ENCODE measurements at places on chromosomes 5 and 9. TPM values are rescaled to one million over a fixed set of nuclear protein-coding genes. Genes with fewer than 3 reads are reported as not detected.

UBLCP1 gene
- 42.3 TPM for total RNA-seq

DNA sequence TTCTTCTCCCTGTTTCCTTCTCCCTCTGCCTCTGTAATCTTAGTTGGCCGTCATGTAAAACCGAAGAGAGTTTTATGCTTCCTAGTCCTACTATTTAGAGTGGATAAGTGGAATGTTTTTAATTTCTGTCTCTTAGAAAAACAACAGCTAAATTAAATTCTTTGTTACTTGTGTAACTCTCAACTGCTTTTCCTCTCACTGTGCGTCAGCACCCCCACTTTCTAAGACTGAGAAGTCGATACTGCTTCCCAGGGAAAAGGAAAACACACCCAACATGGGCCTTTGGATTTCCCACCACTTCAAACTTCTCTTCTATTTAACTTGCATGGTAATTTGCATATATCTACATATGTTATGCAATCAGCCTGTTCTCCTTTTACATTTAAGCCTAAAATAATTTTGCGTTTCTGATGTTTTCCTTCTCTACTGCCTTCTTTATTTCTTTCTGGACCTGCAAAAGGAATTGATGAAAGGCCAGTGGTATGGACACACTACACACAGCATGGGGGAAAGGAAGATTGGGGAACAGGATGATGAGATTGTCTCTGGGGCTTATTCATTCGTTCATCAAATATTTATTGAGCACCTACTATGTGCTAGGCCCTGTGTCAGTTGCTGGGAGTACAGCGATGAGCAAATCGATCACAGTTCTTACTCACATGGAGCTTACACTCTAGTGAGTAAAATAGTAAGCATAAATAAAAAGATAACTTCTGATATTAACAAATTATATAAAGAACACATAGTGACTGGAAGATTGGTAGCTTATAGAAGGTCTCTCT is 52.5 kb upstream of the CTNNA1 start:
- H3K4me3 ChIP-seq: no peak overlapping the region
- no peaks in the 10 kb centered on the region for H3K4me1 ChIP-seq
- no peak overlapping the region for H3K27ac ChIP-seq
- H3K36me3 ChIP-seq: no peaks in the 10 kb centered on the region
- H3K27me3 ChIP-seq: peaks cover 86% of the 10 kb centered on the region

DNA sequence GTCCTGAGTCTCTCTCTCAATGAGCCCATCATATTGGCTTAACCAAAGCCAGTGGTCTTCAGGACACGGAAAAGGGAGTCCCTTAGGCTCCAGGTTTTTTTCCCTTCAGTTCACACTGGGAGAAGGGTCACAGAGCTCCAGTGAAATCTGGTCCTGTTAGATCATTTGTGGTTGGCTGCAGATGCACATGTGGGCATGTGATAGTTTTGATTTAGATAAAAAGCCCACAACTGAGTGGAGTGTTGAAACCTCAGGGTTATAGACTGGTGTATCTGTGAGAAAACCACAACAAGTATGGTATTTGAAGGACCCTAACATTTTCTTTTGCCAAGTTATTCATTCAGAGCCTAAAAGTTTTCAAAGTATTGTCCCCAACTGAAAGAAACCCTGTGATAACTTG is 46.7 kb downstream of the PRLR start:
- no peaks in the 10 kb centered on the region for H3K4me1 ChIP-seq
- H3K4me3 ChIP-seq: no peak overlapping the region
- H3K36me3 ChIP-seq: no peaks in the 10 kb centered on the region
- DNase-seq: no peak
- H3K27ac ChIP-seq: no peak overlapping the region
- H3K27me3 ChIP-seq: peaks cover 25% of the 10 kb centered on the region

DNA sequence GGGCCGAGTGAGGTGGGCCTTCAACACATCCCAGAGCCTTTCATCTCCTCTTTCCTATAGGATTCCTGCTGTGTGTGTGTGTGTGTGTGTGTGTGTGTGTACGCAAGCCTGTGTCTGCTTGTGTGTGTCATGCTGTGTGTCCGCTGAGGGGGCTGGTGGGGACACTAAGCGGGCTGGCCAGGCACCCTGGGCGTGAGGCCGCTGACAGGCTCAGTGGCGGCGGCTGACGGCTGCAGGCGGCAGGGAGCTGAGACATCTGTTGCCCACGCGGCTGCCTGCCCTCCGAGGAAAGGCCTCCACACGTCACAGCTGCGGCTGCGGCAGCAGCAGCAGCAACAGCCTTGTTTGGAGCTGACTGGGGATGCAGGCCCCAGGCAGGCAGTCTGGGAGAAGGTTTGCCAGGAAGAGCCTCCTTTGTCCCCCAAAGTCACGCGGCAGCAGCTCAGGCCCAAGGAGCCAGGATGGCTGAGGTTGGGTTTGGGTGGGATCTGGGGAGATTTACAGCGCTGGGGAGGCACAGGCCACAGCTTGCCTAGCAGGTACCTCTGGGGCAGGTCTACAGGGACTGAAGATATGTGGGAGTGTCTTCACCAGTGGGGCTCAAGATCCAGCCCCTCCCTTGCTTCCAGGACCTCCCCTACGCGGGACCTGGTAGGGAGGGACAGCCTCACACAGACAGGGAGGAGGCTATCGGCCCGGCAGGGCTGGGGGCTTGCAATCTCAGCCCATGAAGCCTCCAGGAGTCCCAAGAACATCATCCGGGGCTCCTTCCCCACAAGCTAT is 1.8 kb downstream of the PDLIM4 start:
- no peak overlapping the region for H3K4me3 ChIP-seq
- peaks cover 25% of the 10 kb centered on the region for H3K27me3 ChIP-seq
- peaks cover 31% of the 10 kb centered on the region for H3K4me1 ChIP-seq
- H3K27ac ChIP-seq: no peak overlapping the region

EGR1 gene
- total RNA-seq: 48.1 TPM

DNA sequence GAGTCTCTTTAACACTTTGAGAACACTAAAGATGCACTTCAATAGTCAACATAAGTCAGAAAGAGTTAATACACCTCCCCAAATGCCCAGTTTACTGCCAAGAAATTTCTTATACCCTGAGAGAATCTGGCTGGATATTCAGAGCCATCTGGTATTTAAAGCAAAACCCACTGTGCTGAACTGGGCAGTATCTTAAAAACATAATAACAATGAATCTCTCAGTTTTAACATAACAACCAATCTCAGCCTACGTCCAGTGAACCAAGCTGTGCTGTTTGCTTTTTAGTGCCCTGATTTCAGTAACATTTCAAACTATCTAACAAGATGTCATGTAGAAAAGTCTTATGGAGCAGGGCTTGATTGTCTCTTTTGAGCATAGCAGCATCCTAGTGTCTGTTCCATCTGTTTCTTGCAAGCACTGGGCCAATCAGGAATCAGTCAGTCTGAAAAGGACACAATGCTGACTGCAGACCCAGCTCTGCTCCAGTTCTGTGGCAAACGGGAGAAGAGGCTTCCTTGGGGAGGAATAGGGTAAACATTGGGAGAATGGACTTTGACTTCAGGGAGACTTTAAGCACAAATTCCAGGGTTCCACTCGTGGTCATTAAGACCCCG is 43.6 kb upstream of the FAM81B start:
- no peak for DNase-seq
- H3K4me3 ChIP-seq: no peak overlapping the region
- H3K4me1 ChIP-seq: no peaks in the 10 kb centered on the region
- no peak overlapping the region for H3K27ac ChIP-seq

IRX1 gene
- not detected for total RNA-seq

DNA sequence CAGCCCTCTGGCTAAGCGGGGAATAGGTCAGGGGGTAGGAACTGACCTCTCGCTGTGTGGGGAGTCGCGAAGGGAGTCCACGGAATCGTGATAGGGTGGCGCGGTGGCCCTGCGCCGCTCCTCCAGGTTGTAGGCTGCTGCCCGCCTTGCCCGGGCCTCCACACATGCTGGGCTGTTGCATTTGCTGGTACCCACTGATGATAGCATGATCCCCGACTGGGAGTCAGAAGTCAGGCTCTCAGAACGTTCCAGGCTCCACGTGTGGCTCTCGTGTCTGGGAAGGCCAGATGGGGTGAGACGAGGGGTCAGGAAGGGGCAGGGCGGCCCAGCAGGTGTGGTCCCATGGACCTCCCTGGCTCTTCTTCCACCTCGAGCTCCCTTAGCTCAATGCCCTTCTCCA is 56.0 kb downstream of the PSD2 start:
- H3K4me3 ChIP-seq: no peak overlapping the region
- peaks cover 7% of the 10 kb centered on the region for H3K27me3 ChIP-seq
- no peaks in the 10 kb centered on the region for H3K36me3 ChIP-seq
- H3K4me1 ChIP-seq: peaks cover 6% of the 10 kb centered on the region
- no peak for DNase-seq

DNA sequence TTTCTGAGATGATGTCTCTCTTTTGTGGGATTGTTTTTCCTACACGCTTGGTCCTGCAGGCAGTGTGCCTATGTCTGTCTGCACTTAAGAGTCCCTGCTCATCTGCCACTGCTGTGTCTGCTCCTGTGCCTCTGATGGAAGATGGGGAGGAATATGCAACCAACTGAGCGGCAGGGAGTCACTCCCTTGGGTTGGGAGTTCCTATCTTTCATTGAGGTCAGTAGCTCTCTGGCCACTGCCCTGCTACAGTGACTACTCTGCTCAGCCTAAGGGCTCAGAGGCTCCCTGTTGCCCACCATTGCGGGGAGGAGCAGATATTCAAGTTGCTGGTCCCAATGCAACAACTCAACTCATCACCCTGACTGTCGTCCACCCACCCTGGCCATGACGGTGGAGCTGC is 13.4 kb upstream of the FAM163B start:
- peaks cover 34% of the 10 kb centered on the region for H3K4me1 ChIP-seq
- no peak overlapping the region for H3K27ac ChIP-seq
- H3K4me3 ChIP-seq: no peak overlapping the region
- DNase-seq: no peak
- peaks cover 6% of the 10 kb centered on the region for H3K36me3 ChIP-seq

DNA sequence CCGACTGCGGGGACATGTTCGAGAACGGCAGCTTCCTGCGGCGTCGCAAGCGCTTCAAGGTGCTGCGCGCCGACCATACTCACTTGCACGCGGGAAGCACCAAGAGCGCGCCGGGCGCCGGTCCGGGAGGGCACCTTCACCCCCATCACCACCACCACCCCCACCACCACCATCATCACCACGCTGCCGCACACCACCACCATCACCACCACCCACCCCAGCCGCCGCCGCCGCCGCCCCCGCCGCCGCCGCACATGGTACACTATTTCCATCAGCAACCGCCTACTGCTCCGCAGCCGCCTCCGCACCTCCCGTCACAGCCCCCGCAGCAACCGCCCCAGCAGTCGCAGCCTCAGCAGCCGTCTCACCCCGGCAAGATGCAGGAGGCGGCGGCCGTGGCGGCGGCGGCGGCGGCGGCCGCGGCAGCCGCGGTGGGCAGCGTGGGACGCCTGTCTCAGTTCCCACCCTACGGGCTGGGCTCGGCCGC is 514 bp downstream of the FOXB2 start:
- no peak for DNase-seq
- H3K4me1 ChIP-seq: peaks cover 37% of the 10 kb centered on the region
- H3K36me3 ChIP-seq: peaks cover 2% of the 10 kb centered on the region
- peaks cover 98% of the 10 kb centered on the region for H3K27me3 ChIP-seq
- H3K27ac ChIP-seq: no peak overlapping the region

DNA sequence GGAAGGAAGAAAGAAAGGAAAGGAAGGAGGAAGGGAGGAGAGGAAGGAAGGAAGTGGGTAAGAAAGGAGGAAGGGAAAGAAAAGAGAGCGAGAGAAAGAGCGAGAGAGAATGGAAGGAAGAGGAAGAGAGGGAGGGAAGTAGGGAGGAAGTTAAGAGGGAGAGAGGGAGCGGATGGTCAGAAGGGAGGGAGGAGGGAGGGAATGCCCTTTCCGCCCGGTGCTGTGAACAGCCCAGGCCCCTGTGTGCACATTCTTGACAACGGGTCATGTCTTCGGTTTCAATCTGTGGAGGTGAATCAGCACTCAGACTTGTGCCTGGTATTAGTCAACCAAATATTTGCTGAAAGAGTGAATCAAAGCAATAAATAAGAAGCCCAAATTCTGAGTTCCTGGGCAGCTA is 39.2 kb downstream of the PRUNE2 start:
- H3K27me3 ChIP-seq: peaks cover 23% of the 10 kb centered on the region
- H3K4me1 ChIP-seq: peaks cover 2% of the 10 kb centered on the region
- no peak overlapping the region for H3K27ac ChIP-seq
- DNase-seq: no peak
- no peaks in the 10 kb centered on the region for H3K36me3 ChIP-seq
- no peak overlapping the region for H3K4me3 ChIP-seq

SIGMAR1 gene
- 111 TPM for total RNA-seq

GAS1 gene
- not detected for total RNA-seq

TLE1 gene
- 0.08 TPM for total RNA-seq

GRCh38 chr5:134432677-134433359 is 21.1 kb upstream of the CDKN2AIPNL start:
- H3K27me3 ChIP-seq: no peaks in the 10 kb centered on the region
- H3K4me3 ChIP-seq: no peak overlapping the region
- DNase-seq: no peak
- peak overlapping the region; percentile 0 for H3K27ac ChIP-seq

DNA sequence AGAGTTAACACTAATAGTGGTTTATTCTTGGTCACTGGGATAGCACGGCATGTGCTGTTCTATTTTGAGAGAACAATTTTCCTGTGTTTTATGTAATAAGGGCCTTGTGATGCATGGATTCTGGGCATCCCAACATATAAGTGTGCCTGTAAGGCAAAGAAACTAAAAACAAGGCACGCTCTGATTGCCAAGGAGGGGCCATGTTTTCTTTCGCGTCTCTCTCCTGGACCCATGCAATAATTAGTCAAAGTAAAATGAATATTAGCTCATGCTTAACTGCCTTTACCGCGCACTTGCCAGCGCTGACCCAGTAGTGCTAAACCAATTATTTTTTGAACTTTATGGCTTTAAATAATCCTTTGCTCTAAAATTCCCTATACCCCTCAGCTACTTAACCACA is 140.9 kb downstream of the PSAT1 start:
- peaks cover 5% of the 10 kb centered on the region for H3K4me1 ChIP-seq
- no peak overlapping the region for H3K4me3 ChIP-seq
- DNase-seq: no peak
- H3K27me3 ChIP-seq: peaks cover 30% of the 10 kb centered on the region
- H3K27ac ChIP-seq: no peak overlapping the region

DNA sequence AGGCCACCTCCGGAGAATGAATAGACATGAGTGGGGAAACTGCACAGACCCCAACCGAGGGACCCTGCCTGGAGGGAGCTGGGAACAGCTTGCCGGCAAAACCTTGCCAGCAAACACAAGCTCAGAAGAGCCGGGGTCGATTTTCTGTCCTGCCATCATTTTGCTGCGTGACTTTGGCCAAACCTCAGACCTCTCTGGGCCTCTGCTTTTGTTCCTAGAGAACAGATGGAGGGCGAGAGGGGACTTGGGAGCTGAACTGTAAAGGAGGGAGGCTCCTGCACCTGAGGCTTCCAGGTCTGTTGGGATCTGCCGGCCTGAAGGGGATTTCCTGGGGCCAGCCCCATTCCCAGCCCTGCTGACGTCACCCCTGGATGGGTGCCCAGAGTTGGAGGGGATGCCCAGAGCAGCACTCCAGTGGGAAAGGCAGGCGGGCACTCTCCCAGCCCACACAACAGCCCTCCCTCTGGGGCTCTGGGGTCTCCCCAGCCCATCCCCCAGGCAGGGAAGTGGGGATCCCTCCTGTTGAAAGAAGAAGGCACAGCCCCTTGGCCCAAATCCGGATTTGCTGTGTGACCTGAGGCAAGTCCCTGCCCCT is 40.4 kb upstream of the SYNPO start:
- H3K4me3 ChIP-seq: no peak overlapping the region
- no peak for DNase-seq

- H3K4me3 ChIP-seq: no peak overlapping the region
- H3K27me3 ChIP-seq: no peaks in the 10 kb centered on the region
- DNase-seq: no peak
- no peaks in the 10 kb centered on the region for H3K4me1 ChIP-seq
- H3K36me3 ChIP-seq: no peaks in the 10 kb centered on the region
Measured at GRCh38 chr5:11863911-11864310, 40.3 kb downstream of the CTNND2 start.

STPG3 gene
- total RNA-seq: not detected

Measured in activated naive CD8-positive, alpha-beta T cell treated with anti-CD3 and anti-CD28 coated beads for 36 hours (primary cell).